ENCODE measurements at places on chromosomes 4 and X. TPM values are rescaled to one million over a fixed set of nuclear protein-coding genes. Genes with fewer than 3 reads are reported as not detected.

Gene F8A3
- 2.0 TPM for polyA plus RNA-seq

Gene STOX2
- 1.8 TPM for polyA plus RNA-seq

Gene ARX
- not detected for polyA plus RNA-seq

Gene ARHGAP24
- polyA plus RNA-seq, result 11.9 TPM

Gene SMIM31
- polyA plus RNA-seq, result not detected

Gene RAB40A
- 0.26 TPM for polyA plus RNA-seq

Gene DOK7
- not detected for polyA plus RNA-seq

Gene UGT2B11
- not detected for polyA plus RNA-seq

Gene SHROOM3
- polyA plus RNA-seq, result 10.8 TPM

Gene N4BP2
- polyA plus RNA-seq, result 0.84 TPM

Gene XAGE1B
- polyA plus RNA-seq, result not detected

Gene PLAC1
- polyA plus RNA-seq, result 0.65 TPM

Gene DACH2
- polyA plus RNA-seq, result 2.8 TPM

Gene ADGRG4
- polyA plus RNA-seq, result under 0.01 TPM

Gene GAGE12J
- not detected for polyA plus RNA-seq

Gene NSG1
- polyA plus RNA-seq, result 1.6 TPM

Gene USP9X
- polyA plus RNA-seq, result 14.9 TPM

Gene TMEM154
- polyA plus RNA-seq, result 0.12 TPM

Gene PRDX4
- polyA plus RNA-seq, result 194 TPM

Gene MAGEB4
- not detected for polyA plus RNA-seq

Gene IL9R
- not detected for polyA plus RNA-seq

Gene ABLIM2
- 0.07 TPM for polyA plus RNA-seq

Gene RASGEF1B
- polyA plus RNA-seq, result 0.09 TPM

Gene DAPP1
- not detected for polyA plus RNA-seq

Gene PPP1R2C
- polyA plus RNA-seq, result not detected

Gene ADH6
- not detected for polyA plus RNA-seq

Gene LRCH2
- 1.8 TPM for polyA plus RNA-seq

Gene CXCL5
- 0.22 TPM for polyA plus RNA-seq

Gene WNK3
- 0.10 TPM for polyA plus RNA-seq

Gene TLR1
- 0.24 TPM for polyA plus RNA-seq

Gene RASL11B
- 0.26 TPM for polyA plus RNA-seq

Gene TRIM2
- polyA plus RNA-seq, result 16.0 TPM

Gene CLIC2
- polyA plus RNA-seq, result not detected

Gene GABRE
- polyA plus RNA-seq, result 1.2 TPM

Gene FGA
- polyA plus RNA-seq, result not detected

Gene GLRA3
- polyA plus RNA-seq, result not detected

Gene SSX4
- not detected for polyA plus RNA-seq

Gene TMPRSS11B
- not detected for polyA plus RNA-seq

Gene PTPN13
- polyA plus RNA-seq, result 5.7 TPM

Gene AWAT2
- polyA plus RNA-seq, result not detected

Gene TMEM271
- not detected for polyA plus RNA-seq

Gene NPY1R
- polyA plus RNA-seq, result not detected

Gene LINC00632
- polyA plus RNA-seq, result 21.9 TPM
